ENCODE measurements at places on chromosomes 6 and 20.

GRCh38 chr20:48186915-48187314 lies 401.6 kb upstream of the SULF2 start:
- no peak for DNase-seq

- no peak for DNase-seq
Observed at GRCh38 chr20:10531848-10532247, 96.7 kb downstream of the SLX4IP start.

DNA sequence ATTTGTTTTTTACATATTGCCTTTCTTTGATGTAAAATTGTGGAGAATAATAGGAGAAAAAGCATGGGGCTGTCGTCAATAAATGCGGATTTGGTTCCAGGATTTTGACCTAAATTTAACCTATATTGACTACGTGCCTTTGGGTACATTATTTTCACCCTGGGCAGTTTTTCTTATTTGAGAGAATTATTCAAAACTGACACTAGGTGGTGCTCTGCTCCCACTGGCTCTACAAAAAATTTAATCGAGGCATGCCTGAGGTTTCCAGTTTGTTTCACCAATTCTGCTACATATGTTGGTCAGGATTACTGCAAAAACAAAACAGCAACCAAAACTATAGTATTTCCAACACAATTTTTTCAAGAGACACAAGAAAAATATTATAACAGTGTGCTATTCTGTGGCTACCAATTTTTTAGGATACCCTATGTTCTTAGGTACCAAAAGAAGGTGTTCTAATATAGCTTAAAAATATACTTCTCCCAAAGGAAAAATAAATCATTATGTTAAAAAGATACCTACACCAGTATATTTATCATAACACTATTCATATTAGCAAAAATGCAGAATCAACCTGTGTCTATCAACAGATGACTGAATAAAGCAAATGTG lies 48.6 kb upstream of the FABP7 start:
- peak; percentile 20 for DNase-seq

DNA sequence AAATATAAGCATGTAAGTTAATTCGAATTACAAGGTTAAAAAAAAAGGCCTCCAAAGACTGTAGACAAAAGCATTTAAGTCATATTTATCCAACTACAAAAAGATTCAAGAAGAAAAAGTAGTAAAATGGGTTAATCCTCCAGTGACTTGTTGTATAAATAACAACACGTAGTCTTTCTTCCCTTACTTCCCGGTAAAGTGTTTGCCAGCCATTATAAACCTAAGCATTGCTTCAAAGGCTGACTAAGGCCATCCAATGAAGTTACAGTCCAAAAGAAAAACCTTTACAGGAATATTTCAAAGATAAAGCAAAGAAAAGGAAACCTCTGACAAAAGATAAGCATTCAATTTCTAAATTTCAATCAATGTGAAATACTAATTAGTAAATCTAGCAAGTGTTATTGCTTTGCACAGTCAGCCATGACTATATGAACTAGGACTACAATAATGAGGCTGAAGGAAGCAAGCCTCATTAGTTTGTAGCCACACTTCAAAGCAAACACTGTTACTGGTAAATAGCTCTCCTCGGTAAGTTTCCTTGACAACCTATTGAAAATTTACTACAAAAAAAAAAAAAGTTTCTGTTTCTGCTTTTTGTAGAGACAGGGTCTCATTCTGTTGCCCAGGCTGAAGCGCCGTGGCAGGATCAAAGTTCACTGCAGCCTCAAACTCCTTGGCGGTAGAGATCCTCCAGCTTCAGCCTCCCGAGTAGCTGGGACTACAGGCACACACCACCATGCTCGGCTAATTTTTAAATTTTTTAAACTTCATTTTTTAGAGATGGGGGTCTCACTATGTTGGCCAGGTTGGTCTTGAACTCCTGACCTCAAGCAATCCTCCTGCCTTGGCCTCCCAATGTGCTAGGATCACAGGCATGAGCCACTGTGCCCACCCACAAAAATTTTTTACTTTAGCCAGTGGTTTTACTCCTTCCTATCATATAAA lies 46.0 kb downstream of the NUDT3 start:
- DNase-seq, result no peak

- no peak for DNase-seq
Observed at GRCh38 chr6:169638915-169639314, 62.9 kb downstream of the WDR27 start.

- DNase-seq, result peak; percentile 42
Observed at GRCh38 chr6:107957308-107957908, 600 bp downstream of the SEC63 start.

- DNase-seq, result no peak
Observed at GRCh38 chr20:12358006-12358654, 440.4 kb downstream of the BTBD3 start.

- DNase-seq, result no peak
Observed at GRCh38 chr20:47825011-47825762, 39.9 kb upstream of the SULF2 start.

GRCh38 chr6:12974551-12974950 lies 258.0 kb downstream of the PHACTR1 start:
- DNase-seq, result no peak

DNA sequence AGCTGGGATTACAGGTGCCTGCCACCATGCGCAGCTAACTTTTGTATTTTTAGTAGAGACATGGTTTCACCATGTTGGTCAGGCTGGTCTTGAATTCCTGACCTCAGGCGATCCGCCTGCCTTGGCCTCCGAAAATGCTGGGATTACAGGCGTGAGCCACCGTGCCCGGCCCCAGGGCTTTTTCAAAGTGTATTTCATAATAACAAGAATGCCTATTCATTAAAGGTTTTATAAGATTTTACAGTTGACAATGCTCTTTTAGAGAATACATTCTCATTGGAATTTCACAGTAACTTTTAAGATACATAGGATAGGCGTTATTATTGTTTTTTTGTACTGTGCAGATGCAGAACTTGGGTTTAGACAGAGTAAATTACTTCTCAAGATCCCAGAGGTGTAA lies 52.6 kb upstream of the PTPRK start:
- no peak for DNase-seq

- DNase-seq, result no peak
Observed at GRCh38 chr6:16434885-16435284, 196.5 kb downstream of the GMPR start.

GRCh38 chr6:113433335-113433991 lies 423.7 kb upstream of the MARCKS start:
- peak; percentile 54 for DNase-seq

- DNase-seq, result peak; percentile 41
Observed at GRCh38 chr6:47047479-47048407, 5.6 kb upstream of the ADGRF1 start.

DNA sequence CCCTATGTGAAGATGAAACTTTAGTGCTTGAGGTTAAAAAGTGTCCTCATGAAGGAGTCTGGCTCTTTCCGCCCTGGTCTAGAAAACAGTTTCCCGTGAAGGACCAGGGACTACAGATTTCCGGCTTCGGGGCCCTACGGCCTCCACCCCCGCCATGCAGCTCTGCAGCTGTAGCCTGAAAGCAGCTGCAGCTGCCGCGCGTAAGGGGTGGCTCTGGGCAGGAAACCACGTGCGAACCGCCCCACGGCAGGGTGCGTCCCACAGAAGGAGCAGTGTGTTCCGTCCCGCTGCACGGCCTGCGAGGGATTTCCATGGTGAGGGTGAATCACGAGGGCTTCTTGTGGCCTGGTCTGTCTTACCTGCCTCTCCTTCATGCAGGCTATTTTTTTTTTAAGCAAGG lies 117.0 kb downstream of the ERMARD start:
- DNase-seq, result no peak
